Camera-type eye (tissue), 1 donor: ENCODE measurements at places on chromosomes 1 and 21. TPM values are rescaled to one million over a fixed set of nuclear protein-coding genes. Genes with fewer than 3 reads are reported as not detected.

The MEGF6 gene
- 32.8 TPM for total RNA-seq

The MAP10 gene
- total RNA-seq = 4.6 TPM

The CRYBG2 gene
- total RNA-seq = 1.9 TPM

The SMIM1 gene
- total RNA-seq = 2.1 TPM

The CACNA1S gene
- 5.9 TPM for total RNA-seq

The TAS1R1 gene
- total RNA-seq = not detected

The GSTM5 gene
- total RNA-seq = 16.9 TPM
